ENCODE measurements at places on chromosomes 3 and 15. TPM values are rescaled to one million over a fixed set of nuclear protein-coding genes. Genes with fewer than 3 reads are reported as not detected.

DNA sequence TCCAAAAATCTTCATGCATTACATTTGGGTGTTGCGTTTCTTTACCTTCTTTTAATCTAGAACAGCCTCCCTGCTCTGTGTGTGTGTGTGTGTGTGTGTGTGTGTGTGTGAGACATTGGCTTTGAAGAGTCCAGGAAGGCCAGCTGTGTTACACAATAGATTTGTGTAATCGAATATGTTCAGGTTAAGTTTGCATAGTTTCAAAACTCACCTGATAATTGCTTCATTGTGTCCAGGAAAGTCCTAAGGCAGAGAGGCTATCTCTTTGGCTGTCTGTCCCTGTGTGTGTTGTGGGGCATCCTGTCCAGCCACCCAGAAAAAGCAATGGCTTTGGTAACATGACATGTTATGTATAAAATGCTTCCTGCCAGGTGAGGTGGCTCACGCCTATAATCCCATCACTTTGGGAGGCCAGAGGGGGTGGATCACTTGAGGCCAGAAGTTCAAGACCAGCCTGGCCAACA lies 37.5 kb downstream of the ZNF710 start:
- H3K27me3 ChIP-seq = no peaks in the 10 kb centered on the region
- no peak overlapping the region for H3K4me3 ChIP-seq
- peaks cover 61% of the 10 kb centered on the region for H3K4me1 ChIP-seq

DNA sequence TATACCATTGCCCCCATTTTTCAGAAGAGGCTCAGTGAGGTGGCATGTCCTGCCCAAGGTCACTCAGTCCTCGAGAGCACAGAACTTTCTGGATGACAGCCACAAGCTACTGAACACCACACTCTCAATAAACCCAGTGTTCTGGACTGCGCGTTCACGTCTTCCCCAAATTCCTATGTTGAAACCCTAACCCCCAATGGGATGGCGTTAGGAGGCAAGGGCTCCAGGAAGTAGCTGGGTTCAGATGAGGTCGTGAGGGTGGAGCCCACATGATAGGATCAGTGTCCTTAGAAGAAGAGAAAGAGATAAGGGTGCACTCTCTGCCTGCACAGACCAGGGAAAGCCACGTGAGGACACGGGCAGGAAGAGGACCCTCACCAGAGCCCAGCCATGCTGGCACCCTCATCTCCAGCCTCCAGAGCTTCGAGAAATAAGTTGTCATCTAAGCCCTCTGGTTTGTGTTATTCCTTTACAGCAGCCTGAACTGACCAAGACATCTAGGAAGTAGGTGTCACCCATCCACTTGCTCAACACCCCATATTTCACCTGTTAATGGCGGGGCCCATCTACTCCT lies 324.0 kb downstream of the UACA start:
- no peak overlapping the region for H3K4me3 ChIP-seq
- no peak overlapping the region for H3K27ac ChIP-seq
- no peak for DNase-seq
- no peaks in the 10 kb centered on the region for H3K36me3 ChIP-seq
- no peaks in the 10 kb centered on the region for H3K4me1 ChIP-seq
- no peaks in the 10 kb centered on the region for H3K27me3 ChIP-seq

DNA sequence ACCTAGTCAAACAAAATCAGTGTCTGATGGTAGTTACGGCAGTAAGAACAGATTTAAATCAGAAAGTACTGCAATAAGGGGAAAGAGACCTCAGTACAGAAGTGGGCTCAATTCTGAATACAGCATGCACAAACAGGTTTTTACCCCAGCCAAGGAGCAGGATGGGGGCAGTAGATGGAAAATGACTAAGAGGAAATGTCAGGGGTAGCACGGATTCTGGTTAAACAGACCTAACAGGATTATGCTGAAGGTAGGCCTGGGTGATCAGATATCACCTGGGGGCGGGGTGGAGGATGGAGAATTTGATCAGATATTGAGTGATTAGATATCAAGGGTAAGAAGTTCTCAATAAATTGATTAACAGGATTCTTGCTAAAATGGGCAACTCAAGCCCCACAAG lies 19.0 kb downstream of the MESD start:
- H3K36me3 ChIP-seq = peaks cover 7% of the 10 kb centered on the region
- no peak overlapping the region for H3K27ac ChIP-seq
- no peaks in the 10 kb centered on the region for H3K4me1 ChIP-seq

DNA sequence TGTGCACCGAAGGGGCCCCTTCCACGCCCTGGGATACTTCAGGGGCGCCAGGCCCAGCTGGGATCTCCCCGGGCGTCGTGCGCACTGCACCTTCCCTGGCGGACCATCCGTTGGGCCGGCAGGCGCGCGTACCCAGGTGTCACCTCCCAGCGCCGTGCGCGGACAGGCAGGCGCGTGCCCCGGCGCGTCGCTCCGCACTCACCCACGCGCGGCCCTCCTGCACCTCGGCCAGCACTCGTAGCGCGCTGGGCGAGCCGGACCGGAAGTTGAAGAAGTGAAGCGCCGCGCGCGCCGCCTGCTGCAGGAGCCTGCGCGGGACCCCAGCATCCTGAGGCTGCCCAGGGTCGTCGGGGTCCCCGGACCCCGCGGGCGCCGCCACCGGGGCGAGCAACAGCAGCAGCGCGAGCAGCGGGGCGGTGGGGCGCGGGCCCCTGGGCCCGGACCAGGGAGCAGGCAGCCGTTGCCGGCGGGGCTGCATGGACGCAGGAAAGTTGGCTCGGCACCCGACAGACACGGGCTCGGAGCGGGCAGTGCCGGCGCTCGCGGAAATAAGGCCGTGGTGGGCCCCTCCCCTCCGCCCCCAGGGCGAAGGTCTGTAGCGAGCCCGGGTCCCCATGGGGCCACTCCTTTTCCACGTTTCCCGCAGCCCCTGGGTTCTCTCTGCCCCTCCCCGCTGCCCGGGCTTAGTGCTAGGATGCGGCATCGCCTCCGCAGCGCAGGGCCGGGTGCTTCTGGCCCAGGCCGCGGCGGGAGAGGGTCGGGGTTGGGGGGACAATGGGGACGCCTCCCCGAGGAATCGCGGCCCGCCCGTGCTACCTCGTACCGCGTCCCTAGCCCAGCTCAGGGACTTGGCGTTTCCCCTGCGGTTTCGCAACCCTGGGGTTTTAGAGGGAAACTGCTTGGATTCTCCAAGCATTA lies at the start of gene RARRES1:
Gene RARRES1 (minus strand): TSS at position 520 of the 918 bp plus-strand sequence. CDS start 42 bp downstream, at position 478.
- DNase-seq = peak; percentile 87
- H3K27me3 ChIP-seq = no peaks in the 10 kb centered on the region
- H3K27ac ChIP-seq = peak within 1 kb of the TSS; percentile 81

The LRTM1 gene
- polyA plus RNA-seq = not detected

The TCF12 gene
- 15.7 TPM for polyA plus RNA-seq
